Activated naive CD8-positive, alpha-beta T cell treated with anti-CD3 and anti-CD28 coated beads, Interleukin-2, amount 50 U/mL, for 16 hours (primary cell): ENCODE measurements at places on chromosomes 4 and X.

- no peak for DNase-seq
Observed at GRCh38 chr4:67928546-67928945, 34.7 kb downstream of the TMPRSS11A start.

GRCh38 chr4:18882468-18882867 lies 860.9 kb upstream of the LCORL start:
- no peak for DNase-seq

GRCh38 chrX:42090395-42090794 lies 167.0 kb upstream of the CASK start:
- DNase-seq = no peak

- DNase-seq = no peak
Observed at GRCh38 chr4:181148470-181148869, 1094.7 kb upstream of the TENM3 start.

GRCh38 chr4:53592686-53593501 lies 1.6 kb upstream of the LNX1 start:
- DNase-seq = no peak

- DNase-seq = no peak
Observed at GRCh38 chr4:168784786-168785461, 225.1 kb downstream of the CBR4 start.

- DNase-seq = no peak
Observed at GRCh38 chr4:107248571-107248970, 212.5 kb upstream of the DKK2 start.

DNA sequence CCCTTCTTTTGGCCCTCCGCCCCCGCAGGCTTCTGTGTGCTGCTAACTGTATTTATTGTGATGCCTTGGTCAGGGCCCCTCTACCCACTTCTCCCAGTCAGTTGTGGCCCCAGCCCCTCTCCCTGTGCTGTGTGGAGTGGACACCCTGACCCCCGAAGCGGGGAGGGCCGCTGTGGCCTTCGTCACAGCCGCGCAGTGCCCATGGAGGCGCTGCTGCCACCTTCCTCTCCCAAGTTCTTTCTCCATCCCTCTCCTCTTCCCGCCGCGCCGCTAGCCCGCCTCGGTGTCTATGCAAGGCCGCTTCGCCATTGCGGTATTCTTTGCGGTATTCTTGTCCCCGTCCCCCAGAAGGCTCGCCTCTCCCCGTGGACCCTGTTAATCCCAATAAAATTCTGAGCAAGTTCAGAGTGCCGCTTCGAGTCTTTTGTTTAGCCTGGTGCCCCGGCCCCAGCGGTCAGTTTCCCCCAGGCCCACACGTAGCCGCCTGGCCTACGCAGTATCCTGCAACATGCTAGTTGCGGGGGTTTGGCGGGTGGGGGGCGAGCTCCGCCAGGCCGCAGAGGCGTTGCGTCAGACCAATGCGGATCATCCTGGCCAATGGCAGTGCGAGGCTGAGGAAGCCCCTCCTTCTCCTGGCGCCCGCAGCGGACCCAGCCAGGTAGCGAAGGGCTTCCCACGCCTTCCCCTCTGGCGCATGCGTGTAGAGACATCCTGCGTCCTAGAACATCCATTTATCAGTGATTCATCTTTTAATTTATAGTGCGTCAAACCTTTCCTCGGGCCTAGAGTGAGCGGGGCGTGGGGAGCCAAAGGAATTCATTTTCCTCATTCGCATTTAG lies 5.6 kb upstream of the KANTR start:
- peak; percentile 59 for DNase-seq

DNA sequence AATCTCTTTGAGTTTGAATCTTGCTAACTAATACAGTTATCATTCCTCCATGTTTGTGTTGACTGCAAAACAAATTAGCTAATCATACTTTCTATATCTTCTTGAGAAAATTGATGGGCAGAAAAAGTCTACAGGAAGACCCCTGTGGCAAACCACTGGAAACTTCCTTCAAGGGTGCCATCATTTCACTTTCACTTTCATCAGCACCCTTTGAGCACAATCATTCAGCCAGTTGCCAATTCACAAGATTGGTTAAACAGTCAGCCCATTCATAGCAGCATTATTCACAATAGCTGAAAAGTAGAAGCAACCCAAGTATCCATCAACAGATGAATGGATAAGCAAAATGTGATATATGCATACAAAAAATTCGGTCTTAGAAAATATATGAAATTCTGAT lies 101.5 kb downstream of the CCDC160 start:
- DNase-seq = no peak

DNA sequence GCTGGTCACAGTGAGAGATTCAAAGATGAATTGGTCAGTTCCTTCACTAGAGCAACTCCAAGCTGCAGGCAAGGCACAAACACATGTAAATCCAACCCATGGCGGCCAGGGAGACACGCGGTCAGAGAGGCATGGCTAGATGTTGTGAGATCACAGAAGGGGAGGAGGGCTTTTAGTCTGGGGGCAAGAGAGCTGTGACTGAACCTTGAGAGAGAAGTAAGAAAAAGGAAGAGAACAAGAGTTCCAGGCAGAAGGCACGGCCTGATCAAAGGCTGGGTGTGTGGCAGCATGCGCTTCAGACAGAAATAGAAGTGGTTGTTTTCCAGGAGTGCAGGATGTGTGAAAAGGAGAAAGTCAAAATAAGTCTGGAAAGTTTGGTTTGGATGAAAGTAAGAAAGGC lies 15.9 kb downstream of the CCDC149 start:
- DNase-seq = no peak
